Activated effector memory CD4-positive, alpha-beta T cell treated with Interleukin-2 at 50 U/mL for 16 hours (primary cell): ENCODE measurements at places on chromosomes 5 and 9.

- no peak for DNase-seq
Measured at GRCh38 chr9:110623462-110624025, 44.0 kb upstream of the SVEP1 start.

DNA sequence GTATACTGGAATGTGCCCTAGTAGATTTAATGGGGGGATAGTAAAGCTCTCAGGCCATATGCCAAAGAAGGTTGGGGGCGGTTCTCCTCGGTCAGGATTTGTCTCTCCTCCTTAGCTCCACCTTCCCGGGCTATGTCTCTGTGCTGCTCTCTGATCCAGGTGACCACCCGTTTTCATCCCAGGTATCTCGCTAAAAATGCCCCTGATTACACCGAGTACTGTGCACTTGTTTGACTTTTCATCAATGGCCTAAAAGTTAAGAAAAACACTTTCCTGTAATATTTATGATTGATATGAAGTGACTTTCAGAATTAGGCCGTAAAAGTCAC, 724 bp downstream of the NDUFS6 start:
- DNase-seq, result no peak

DNA sequence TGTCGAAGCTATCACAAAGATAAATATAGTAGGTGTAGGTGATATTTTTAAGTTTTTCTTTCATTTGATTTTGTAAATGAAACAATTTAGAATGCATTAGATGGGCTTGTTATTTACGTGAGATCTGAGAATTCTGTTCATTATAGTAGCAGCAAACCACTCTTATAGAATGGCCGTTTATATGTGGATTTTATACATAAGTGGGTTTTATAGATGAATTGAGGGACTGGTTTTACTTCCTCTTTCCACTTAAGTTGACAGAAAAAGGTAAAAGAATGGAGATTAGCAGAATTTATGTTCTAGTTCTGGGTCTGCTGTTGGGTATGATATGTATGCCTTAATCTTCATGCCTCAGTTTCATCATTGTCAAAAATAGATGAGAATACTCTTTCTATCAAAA, 5.6 kb downstream of the RMI1 start:
- DNase-seq, result no peak

GRCh38 chr5:37580106-37580505, 201.0 kb downstream of the WDR70 start:
- DNase-seq, result no peak

DNA sequence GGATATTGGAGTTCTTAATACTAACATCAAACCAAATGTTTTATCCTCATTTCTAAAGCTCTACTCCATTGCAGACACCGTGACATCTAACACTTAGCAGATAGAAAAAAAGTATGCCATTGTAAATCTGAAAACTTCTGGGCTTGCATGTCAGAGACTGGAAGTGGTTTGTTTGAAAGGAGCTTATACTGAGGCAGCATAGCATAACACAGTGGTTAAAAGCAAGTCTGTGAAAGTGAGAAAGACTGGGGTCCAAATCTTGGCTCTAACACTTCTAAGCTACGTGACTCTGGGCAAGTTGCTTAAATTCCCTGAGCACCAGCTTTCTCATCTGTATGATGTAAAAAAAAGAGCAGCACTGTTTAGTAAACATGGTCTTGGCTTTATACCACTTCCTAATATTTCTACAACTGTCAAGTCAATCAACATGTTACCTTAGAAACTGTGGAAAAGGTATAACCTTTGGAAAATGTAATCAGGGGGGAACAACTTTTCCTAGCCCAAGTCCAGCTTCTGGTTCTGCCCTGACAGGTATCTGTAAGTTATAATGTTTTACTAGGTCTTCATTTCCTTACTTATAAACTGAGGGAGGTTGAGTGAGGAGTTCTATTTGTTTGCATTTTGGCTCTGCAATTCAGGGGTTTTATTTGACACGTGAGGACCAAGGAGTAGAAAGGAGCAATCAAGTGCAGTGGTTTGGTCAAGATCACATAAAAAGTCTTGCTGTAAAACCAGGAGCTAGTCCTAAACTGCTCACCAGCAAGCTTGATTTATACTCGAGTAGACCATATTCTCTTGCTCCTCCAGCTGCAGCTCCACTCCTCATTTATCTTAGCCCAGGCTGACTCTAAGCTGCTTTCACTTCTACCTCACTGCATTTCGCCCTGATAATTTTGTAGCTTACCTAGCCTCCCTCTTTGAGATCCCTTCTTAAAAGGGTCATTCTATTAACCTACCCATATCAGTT, 541.0 kb downstream of the RAB3C start:
- DNase-seq, result no peak
